NCI-H748 treated with DMSO at 0.1 percent for 48 hours (cell line): ENCODE measurements at places on chromosomes 1 and 21.

DNA sequence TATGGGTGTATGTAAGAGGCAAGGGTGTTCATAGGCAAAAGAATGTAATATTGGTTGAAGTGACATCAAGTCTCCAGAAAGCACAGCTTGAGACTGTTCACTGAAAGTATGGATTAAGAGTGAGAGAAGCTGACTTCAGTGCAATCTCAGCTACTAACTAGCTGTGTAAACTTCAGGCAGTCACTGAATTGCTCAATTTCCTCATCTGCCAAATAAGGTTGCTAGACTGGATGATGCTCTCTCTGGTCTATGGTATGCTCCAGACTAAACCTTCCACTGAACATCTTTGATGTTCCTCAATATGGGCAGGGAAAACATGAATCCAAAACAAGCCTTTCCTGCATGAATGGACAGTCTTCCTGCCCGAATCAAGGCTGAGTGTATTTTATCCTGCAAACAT is 111.8 kb upstream of the USH2A start:
- DNase-seq, result no peak

DNA sequence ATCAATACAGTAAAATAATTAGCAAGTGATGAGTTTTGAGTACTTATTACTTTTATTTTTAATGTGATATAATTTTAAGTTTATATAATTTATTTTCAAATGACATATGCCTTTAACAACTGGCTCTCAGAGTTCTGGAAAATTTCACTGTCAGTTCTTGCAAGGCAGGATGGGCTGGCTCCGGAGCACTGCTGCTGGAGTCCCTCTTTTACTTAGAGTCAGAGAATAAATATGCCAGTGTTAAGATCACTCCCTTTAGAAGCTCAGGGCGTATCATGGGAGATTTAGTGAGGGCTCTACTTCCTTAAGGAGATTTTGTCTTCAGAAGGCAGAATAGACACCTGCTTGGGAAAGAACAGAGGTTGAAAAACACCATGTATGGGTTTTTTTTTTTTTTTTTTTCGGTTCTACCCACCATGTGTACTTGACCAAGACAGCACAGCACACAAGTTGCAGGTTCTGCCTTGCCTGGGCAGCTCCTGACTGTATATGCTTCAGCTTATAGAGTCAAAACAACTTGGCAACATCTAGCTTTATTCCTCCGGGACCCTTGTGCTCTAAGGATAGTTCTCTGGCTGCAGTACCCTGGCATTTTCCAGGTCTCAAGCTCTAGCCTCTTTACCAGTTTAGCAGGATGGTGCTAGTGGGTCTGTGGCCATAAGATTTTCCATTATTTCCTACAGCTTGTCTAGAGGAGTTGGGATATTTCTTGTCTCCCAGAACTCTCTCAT is 29.7 kb upstream of the FMOD start:
- DNase-seq, result no peak

DNA sequence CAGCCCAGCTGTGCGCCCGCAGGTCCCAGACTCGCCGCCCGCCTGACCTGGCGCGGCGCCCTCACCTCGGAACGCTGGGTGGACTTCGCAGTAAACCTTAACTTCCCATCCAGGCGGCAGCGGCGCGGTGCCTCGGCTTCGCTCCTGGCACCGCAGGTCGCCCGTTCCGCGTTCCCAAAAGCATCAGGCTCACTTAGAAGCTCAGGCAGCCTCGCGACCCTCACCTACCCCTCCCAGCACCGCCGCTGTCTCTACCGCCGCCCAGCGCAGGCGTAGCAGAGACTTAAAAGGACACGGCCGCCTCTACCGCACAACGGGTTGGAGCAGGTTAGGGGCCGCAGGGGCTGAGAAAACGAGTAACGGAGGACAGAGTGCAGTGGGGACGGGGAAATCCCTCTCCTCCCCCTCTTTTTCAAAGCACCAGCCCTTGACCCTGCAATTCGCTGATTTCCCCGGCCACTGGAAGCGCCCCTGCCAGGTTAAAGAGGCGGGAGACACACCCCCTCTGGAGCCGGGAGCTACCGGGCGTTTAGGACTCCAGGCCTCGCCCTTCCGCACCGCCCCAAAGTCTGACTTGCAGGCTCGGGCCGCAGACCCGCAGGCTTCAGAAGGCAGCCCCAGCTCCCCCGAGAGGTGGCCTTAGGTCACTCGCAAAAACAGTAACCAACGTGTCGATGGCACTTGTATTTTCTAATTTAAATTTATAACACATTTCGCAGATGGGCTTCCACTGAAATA is 328.5 kb downstream of the FAM72C start:
- DNase-seq, result no peak

- no peak for DNase-seq
These were observed 61.4 kb downstream of the RNASEL start for GRCh38 chr1:182527680-182528079.

DNA sequence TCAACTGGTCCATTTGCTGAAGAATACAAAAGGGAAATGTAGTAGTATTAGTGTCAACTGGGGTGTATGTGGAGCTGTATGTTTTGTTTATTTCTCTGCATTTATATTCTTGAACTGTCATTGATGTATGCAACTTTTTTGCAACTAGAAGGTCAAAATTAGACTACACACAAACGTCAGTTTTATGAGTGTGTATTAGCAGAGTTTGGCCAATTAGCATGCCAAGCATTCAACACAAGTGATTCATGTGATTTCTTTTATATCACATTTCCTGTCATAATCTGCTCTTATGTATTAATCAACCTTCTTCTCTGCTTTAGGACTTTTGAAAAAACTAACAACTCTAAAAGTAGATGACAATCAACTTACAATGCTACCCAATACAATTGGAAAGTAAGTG is 211.1 kb downstream of the LRRC40 start:
- no peak for DNase-seq

- DNase-seq, result peak; percentile 17
These were observed 11.3 kb downstream of the RPAP2 start for GRCh38 chr1:92310185-92310597.

GRCh38 chr1:65308781-65309303 is 501 bp upstream of the DNAJC6 start:
- DNase-seq, result peak; percentile 77

DNA sequence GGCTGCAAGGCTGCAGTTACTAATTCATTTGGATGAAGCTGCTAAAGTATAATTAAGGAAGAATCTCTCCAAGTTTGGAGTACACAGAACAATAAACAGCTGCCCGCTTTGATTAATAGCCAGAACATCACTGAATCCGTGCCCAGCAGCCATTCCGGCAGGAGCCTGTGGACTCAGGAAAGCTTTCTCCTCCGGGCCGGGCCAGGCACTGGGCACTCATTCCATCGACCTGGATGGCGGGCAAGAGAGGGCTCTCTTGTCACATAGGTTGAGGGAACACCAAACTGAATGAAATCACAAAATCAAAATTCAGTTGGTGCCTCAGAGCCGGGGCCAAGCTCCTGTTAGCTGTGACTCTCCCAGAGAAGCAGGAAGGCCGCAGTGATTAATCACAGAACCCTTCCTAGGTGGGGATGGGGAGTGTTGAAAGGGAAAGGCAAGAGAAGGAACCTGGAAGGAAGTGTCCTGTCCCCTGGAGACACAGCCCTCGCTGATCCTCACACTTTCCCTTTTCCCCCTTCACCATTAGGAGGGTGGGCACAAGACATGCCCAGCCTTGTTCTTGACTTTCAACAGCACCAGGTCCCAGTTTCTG is 306.7 kb downstream of the NPHP4 start:
- no peak for DNase-seq

DNA sequence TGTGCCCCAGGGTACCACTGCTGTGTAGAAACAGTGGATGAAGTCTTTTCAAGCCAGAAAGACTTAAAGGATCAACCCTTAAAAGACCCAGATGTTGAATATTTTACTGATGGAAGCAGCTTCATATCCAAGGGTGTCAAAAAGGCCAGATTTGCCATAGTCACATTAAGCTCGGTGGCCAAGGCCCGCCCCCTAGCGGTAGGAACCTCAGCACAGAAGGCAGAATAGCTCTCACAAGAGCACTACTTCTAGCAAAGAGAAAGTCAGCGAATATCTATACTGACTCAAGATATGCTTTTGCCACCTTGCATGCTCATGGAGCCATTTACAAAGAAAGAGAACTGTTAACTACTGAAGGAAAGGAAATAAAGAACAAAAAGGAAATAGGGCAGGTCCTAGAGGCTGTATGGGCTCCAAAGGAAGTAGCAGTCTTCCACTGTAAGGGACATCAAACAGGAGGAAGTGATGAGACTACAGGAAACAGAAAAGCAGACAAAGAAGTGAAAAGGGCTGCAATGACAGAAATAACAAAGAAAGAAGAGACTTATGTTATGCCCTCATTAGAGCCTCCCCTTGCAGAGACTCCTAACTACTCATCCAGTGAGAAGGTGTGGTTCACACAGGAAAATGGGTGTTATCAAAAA is 90.5 kb downstream of the LIPI start:
- DNase-seq, result no peak

DNA sequence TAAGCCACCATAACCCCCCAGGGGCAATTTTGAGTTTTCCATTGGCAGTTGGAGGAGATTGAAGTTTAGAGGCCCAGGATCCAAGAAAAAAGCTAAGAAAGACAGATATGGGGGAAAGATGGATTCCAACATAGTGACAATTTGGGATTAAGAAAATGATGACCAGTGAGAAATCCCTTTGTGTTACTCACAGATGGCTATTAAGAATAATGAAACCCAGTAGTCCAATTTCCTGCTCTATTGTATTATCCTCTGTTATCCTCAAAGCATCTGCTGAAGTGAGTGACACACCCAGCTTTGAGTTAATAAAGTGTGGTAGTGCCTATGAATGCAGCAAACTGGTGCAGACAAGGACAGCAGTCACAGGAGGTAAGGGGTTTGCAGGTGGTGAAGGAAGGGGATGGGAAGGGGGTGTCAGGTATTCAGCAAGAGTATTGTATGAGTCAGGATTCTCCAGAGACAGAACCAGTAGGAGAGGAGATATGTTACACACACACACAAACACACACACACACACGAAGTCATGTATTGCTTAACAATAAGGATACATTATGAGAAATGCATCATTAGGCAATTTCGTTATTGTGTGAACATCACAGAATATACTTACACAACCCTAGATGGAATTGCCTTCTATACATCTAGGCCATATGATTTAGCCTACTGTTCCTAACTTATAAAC is 112.4 kb upstream of the VANGL1 start:
- peak; percentile 79 for DNase-seq

DNA sequence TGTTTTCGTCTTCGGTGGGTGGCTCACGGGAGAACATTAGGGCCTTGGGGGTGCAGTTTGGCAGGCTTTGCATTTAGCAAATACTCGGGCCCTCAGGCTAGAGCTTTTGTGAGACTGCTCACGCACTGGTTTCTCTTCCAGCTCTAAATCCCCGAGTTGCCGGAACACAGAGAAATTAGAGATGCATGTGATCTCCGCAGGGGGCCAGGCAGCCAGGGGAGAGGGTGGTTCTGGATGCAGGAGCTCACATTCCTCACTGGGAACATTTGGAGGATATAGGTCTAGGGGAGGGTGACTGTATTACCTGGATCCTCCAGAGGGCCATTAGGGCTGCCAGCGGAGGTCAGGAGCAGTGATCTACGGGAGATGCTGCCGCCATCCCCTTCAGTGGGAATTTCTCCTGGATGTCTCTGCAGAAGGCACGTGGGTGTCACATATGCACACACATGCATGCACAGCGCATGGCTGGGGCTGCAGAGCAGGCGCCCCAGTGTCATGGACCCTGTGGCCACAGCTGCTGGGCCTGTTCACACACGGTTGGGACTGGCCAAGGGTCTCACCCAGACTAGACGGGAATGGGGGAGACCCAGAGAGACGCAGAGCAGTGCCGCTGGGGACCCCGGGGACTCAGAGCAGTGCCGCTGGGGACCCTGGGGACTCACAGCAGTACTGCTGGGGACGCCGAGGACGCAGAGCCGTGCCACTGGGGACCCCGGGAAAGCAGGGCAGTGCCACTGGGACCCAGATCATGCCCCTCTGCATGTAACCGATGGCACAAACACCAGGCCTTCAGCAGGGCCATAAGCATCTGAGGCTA is 258.7 kb downstream of the CAMTA1 start:
- no peak for DNase-seq

DNA sequence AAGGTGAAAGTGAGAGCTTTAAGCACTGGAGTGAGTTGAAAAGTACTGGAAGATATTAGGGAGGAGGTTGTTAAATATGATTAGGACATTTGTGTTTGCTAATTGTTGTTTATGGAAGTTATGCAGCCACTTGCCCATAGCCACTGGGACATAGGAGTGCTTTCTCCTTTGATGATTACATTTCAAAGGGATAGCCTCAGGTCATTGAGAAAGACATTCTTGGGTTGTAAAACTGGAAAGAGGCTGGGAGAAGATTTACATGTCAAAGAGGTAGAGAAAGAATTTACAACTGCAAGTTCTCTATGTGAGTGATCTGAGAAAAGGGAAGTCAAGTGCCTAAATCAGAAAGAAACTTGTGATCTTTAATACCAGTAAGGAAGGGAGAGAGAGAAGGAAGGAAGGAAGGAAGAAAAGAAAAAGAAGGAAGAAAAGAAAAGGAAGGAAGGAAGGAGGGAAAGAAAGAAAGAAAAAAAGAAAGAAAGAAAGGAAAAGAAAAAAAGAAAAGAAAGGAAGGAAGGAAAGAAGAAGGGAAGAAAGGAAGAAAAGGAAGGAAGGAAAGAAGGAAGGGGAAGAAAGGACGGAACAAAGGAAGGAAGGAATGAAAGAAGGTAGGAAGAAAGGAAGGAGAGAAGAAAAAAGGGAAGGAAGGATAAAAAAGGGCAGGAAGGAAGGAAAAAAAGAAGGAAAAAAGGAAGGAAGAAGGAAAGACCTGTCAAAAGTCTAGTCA is 284.6 kb upstream of the DPYD start:
- DNase-seq, result no peak

GRCh38 chr1:17927952-17928351 is 172.8 kb downstream of the ACTL8 start:
- DNase-seq, result no peak

GRCh38 chr21:44525391-44526095 is 14.5 kb downstream of the KRTAP10-1 start:
- DNase-seq, result no peak

DNA sequence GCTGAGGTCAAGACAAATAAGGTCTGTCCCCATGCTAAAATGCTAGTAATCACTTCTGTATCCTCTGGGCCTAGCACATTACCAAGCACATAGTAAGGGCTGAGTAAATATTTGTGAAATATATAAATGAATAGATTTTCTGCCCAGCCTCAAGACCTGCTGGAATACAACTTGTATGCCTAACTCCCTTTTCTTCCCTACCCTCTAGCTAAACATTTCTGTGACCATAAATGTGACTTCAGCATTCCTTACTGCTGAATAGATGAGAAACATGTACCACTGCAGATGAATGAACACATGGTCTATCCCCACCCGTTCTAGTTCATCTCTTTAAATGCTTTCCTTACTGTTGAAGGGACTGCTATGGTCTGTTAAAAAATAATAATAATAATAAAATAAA is 209.0 kb upstream of the HOOK1 start:
- no peak for DNase-seq

GRCh38 chr1:28792644-28793121 is 19.3 kb upstream of the OPRD1 start:
- DNase-seq, result no peak

- no peak for DNase-seq
These were observed 361.8 kb upstream of the VAMP3 start for GRCh38 chr1:7409278-7409677.
